ENCODE measurements at places on chromosomes 6 and 20.
A peak's percentile ranks its signal among the peaks of the same experiment; 100 is the strongest.

- peak; percentile 83 for DNase-seq
Measured at GRCh38 chr6:90274451-90275030, 22.1 kb downstream of the BACH2 start.

DNA sequence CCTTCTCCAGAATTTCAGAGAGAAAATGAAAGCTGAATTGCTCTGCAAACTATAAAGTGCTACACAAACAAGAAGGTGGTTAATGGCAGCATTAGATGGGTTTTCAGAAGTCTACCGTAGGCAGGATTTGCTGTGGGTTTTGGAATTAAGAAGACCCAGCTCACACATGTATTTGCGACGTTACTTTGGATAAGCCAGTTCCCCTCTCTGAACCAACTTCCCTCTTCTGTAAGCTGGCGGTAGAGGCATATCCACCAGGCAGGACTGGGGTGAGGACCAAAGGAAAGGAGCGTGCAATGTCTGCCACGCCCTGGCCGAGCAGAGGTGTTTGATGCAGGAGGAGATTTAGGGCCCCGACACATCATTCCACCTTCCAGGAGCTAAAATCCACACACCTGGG, 6.9 kb downstream of the RSPO4 start:
- DNase-seq, result no peak

DNA sequence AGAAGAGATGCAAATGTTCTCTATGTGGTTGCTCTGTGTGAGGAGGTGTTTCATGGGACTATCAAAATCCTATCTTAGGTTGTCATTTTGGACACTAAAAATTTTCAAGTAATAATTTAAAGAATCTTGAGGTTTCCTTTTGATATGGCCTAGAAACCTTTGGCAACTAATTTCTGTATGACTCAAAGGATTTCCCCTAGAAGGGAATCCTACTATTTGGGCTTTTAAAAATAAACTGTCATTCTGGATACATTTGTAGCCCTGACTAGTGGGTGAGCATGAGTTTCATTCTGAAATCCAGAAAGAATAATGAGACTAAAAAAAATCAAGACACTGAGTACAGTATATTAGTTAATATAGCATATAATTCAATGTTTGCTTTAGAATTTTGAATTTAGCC, 25.5 kb upstream of the RAB23 start:
- DNase-seq, result no peak

DNA sequence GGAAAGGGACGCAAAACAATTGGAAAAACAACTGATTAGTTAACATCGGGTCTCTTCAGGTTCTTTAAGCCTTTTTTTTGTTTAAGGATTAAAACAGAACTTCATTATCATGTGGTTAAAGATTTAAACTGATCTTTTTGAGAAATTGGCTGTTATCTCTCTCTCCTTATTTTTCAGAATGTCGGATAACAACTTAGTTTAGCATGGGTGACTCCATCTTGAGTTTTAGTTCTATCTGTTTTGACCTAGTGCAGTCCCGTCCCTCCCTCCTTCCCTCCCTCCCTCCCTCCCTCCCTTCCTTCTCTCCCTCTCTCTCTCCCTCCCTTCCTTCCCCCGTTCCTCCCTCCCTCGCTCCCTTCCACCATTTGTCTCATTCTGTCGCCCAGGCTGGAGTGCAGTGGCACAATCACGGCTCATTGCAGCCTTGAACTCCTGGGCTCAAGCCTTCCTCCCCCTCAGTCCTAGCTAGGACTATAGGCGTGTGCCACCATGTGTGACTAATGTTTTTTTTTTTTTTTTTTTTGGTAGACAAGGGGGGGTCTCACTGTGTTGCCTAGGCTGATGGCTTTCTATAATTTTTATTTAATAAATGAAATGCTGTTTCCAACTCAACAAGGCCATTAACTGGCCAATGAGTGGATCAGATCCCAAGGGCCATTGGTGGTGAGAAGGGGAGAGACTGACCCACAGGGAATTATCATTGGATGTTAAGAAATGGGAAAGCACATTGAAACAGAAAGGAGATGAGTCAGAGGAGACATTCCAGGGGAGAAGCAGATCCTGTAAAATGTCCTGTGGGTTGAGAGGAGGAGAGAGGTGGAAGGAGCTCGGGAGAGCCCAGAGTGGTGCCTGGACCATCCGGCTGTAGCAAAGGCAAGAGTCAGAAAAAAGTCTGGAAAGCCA, 13.6 kb downstream of the BAK1 start:
- DNase-seq, result no peak

DNA sequence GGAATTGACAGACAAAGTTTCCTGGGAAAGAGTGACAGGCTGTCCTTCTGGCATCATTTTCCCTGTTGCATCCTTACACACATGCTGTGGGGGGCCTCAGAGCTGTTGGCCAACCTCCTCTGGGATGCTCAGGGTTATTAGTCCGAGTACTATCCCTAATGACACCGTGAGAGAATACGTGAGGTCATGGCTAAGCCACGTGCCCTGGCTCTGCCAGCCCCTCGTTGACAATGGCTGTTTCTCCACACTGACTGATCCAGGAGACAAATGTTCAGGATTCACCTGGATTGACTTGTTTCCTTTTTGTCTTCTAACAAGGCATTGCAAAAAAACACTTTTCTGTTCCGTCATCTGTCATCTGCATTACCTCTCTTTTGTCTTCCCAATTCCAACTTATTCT, 604.6 kb downstream of the TFAP2A start:
- DNase-seq, result no peak

Data from stimulated activated CD4-positive, alpha-beta T cell treated with anti-CD3 and anti-CD28 coated beads, Interleukin-1b, Interleukin-23, amount 100 ng/mL, for 1 hour (primary cell).